NCI-H460 (cell line): ENCODE measurements at places on chromosomes 13 and 19. TPM values are rescaled to one million over a fixed set of nuclear protein-coding genes. Genes with fewer than 3 reads are reported as not detected.

DPF1 gene
- total RNA-seq: 1.7 and 2.2 TPM in 2 replicates

PSG3 gene
- total RNA-seq: not detected in 2 replicates

AMER2 gene
- not detected in 2 replicates for total RNA-seq

NAPSA gene
- 0.49 TPM in 1 of 2 replicates, not detected in the other for total RNA-seq

STARD13 gene
- total RNA-seq: 2.5 and 3.8 TPM in 2 replicates

NFKBIB gene
- total RNA-seq: 17.0 and 19.1 TPM in 2 replicates

GTF3A gene
- total RNA-seq: 189 and 193 TPM in 2 replicates

FXYD7 gene
- total RNA-seq: not detected in 2 replicates
